ENCODE measurements at places on chromosomes 4 and X.

DNA sequence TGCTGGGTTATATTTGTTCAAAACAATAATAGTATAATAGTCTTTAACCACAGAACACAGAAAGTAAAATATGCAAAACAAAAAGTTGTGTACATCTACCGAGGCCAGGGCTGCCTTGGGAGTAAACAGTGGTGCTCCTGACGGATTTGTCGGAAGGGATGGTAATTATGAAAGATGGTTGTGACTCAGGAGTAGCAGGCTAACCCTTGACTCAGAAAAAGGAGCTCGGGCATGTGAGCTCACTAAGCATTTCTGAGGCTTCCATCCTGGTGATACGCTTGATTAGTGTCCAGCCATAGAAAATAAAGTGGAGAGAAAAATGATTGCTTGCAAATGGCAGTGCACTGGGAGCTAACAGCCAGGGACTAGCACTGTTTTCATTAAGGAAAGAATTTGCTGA is 53.2 kb upstream of the SPANXB1 start:
- DNase-seq = no peak

GRCh38 chr4:156309031-156309430 is 355.4 kb upstream of the CTSO start:
- no peak for DNase-seq

DNA sequence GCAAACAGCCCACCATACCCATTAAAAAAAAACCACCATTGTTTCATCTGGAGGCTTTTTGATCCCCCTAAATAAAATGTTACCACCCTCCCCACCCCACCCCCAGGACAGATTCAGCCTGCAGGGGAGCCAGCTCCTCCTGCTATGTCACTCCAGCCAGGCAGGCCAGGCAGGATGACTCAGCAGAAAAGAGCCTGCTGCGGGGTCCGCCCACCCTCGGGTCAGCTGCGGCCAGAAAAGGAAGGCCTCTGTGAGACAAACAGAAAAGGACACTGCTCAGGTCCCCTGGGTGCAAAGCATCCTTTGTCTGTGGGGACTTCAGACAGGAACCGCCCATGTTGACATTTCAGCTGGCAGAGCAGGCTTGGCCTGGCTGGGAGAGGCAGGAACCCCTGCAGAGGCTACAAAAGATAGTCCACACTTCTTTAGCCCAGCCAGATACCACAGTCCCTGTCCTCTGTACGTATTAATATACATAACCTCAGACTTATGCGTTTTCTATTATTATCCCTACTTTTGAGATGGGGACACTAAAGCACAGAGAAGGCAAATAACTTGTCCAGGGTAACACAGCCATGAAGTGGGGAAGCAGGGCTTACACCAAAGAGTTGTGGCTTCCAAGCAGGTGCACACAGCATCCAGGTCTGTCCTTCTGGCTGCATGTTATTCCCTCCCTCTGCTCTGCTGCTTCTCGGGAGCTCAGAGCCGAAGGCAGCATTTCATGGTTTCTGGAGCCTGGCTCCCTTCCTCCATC is 147.7 kb downstream of the CPEB2 start:
- DNase-seq = peak; percentile 2

DNA sequence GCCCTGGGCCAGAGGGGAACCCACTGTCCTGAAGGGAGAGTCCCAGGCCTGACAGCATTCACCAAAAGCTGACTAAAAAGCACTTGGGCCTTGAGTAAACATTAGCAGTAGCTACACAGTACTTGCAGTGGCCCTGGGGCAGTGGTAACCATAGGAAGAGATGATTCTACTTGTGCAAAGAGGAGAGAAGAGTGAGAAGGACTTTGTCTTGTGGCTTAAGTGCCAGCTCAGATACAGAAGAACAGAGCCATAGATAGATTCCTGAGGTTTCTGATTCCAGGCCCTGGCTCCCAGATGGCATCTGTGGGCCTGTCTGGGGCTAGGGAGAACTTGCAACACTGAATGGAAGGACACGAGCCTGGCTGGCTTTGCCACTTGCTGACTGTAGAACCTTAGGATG is 100.5 kb downstream of the PTCHD1 start:
- DNase-seq = no peak

- no peak for DNase-seq
Measured at GRCh38 chrX:38038501-38038900, 32.1 kb downstream of the SYTL5 start.

GRCh38 chrX:14232688-14233087 is 203.0 kb upstream of the GEMIN8 start:
- no peak for DNase-seq

GRCh38 chr4:101283434-101283833 is 63.9 kb downstream of the PPP3CA start:
- no peak for DNase-seq

GRCh38 chr4:53273726-53274125 is 92.1 kb downstream of the SCFD2 start:
- DNase-seq = no peak

- peak; percentile 44 for DNase-seq
Measured at GRCh38 chr4:48752246-48752645, 27.8 kb downstream of the FRYL start.
